Naive thymus-derived CD8-positive, alpha-beta T cell (primary cell): ENCODE measurements at places on chromosomes 12 and 14. TPM values are rescaled to one million over a fixed set of nuclear protein-coding genes. Genes with fewer than 3 reads are reported as not detected.

The MYH6 gene
- not detected for polyA plus RNA-seq

DNA sequence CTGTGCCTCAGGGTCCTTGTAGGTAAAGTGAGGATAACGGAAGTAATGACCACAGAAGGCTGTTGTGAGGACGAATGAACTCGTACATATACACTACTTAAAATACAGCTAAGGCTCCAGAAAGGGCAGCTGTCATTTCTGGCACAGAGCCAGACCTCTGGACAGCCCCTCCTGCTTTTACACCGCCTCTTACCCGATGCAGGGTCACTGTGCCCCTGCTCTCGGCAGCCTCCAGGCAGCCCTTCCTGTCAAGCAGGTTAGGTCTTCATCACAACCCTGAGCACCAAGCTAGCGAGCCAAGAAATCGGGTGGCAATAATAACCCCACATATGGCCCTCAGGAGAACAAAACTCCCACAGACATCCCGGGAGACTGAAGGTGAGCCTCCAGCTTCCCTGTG, 8.5 kb downstream of the TMEM229B start:
- no peak for DNase-seq

- DNase-seq: no peak
These were observed 174.9 kb downstream of the KTN1 start for GRCh38 chr14:55754871-55755270.

GRCh38 chr14:69153873-69154270, 953 bp upstream of the DCAF5 start:
- DNase-seq: no peak

The TRPV4 gene
- not detected for polyA plus RNA-seq

DNA sequence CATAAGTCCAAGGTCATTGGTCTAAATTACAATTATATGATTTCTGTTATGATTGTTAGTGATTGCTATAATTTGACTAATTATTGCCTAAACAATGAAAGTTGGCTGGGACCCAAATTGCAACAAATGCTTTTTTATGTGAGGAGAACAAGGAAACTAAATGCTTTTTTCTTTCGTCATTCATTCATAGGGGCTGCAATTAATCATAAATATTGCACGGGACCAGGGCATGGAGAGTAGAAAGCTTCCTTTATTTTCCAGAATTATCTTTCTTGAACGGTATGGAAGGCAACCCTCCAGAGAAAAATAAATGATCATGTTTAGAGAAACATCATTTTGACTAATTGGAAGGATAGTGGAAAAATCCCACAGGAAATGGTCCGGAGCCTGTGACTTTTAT, 32.6 kb upstream of the ARHGAP5 start:
- DNase-seq: no peak

GRCh38 chr12:66111605-66112004, 18.9 kb downstream of the LLPH start:
- DNase-seq: no peak

DNA sequence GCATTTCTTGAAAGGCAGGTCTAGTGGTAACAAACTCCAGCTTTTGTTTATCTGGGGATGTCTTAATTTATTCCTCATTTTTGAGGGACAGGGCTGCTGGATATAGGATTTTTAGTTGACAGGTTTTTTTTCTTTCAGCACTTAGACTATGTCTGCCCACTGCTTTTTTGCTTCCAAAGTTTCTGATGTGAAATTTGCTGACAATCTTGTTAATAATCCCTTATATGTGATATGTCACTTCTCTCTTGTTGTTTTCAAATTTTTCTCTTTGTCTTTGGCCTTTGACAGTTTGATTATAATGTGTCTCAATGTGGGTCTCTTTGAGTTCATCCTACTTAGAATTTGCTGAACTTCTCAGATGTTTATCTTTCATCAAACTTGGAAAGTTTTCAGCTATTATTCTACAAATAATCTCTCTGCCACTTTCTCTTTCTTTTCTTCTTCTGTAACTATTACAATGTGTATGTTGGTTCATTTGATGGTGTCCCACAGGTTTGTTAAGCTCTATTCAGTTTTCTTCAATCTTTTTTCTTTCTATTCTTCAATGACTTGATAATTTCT, 9.8 kb downstream of the ATL1 start:
- DNase-seq: no peak

GRCh38 chr14:29453045-29453444, 474.6 kb downstream of the PRKD1 start:
- DNase-seq: no peak

GRCh38 chr12:22100958-22101748, 55.1 kb downstream of the CMAS start:
- DNase-seq: peak; percentile 64

DNA sequence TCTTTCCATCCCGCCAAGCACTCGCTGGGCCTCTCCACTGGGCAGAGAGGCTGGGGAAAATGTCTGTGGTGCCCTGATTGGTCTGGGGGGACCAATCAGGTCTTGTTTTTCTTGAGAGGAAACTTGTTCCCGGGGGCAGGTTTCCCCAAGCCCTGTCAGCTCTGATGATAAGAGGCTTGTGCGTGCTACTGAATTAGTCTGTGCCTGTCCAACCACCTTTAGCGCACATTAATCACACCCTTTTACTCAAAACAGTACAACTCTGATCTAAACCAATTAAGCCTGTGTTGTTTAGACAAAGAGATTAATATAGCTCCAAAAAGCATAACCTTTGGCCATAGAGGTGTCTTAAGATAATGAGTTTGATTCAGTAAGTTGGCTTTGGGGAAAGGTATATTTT, 580.4 kb downstream of the VRK1 start:
- DNase-seq: no peak

- DNase-seq: no peak
These were observed 52.1 kb upstream of the DCD start for GRCh38 chr12:54700301-54700700.
